Panc1 (cell line): ENCODE measurements at places on chromosomes 11 and 22. TPM values are rescaled to one million over a fixed set of nuclear protein-coding genes. Genes with fewer than 3 reads are reported as not detected.

TSPAN32 gene
- not detected for total RNA-seq

MRPL48 gene
- 42.0 TPM for total RNA-seq

ZBED4 gene
- total RNA-seq, result 17.3 TPM

MAPK8IP1 gene
- total RNA-seq, result 12.7 TPM
